Activated CD8-positive, alpha-beta memory T cell treated with anti-CD3 and anti-CD28 coated beads, Interleukin-2, amount 10 ng/mL, durations not matched to agents 7 days and 5 days (primary cell): ENCODE measurements at places on chromosomes 2 and 18. TPM values are rescaled to one million over a fixed set of nuclear protein-coding genes. Genes with fewer than 3 reads are reported as not detected.
A peak's percentile ranks its signal among the peaks of the same experiment; 100 is the strongest.

The KDSR gene
- total RNA-seq = 48.4 TPM

DNA sequence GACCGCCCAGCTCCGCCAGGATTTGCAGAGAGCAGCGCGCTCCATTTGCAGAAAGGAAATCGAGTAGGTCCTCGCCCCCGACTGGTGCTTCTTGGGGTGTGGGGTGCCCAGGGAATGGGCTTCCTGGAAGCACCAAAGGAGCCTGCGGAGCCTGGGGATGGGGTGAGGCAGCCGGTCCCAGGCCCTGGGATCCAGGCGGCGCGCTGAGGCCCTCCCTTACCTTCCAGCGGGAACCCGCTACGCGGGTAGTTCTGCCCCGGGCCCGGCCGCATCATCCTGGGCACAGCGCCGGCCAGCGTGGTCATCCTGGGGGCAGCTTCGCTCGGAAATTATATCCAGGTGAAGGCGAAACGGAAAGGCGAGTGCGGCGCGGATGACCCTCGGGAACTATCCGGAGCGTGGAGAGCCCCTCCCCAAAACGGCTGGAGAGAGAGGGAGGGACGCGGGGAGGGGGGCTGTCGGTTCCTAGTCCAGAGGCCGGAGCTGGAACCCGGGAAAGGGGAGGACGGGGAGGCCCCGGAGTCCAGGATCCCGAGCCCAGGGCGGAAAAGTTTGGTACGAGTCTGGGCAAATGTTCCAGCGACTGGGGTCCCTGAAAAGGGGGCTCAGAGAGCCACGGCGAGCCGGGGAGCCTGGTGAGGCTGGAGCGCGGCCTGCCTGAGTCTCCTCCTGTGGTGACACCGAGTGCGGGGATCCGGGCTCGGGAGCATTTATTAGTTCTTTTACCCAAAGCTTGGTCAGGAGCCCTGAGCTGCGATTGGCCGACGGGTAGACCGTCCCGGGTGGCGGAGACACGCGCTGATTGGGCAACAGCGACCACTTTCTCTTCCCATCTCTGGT, at the start of gene PAX3:
PAX3 (minus strand) TSS at position 688 of the 840 bp plus-strand sequence; CDS start at position 305, 383 bp downstream.
- peaks cover 18% of the 10 kb centered on the region for H3K4me1 ChIP-seq
- peak within 1 kb of the TSS; percentile 21 for H3K27ac ChIP-seq
- DNase-seq = no peak
- peaks cover 96% of the 10 kb centered on the region for H3K27me3 ChIP-seq
- H3K36me3 ChIP-seq = peaks cover 7% of the 10 kb centered on the region
- H3K4me3 ChIP-seq = peak within 1 kb of the TSS; percentile 5

- H3K36me3 ChIP-seq = no peaks in the 10 kb centered on the region
- H3K4me3 ChIP-seq = no peak overlapping the region
- no peaks in the 10 kb centered on the region for H3K4me1 ChIP-seq
- no peak overlapping the region for H3K27ac ChIP-seq
- no peak for DNase-seq
- H3K27me3 ChIP-seq = no peaks in the 10 kb centered on the region
Observed at GRCh38 chr2:150571121-150571520, 83.7 kb upstream of the RND3 start.

- H3K36me3 ChIP-seq = no peaks in the 10 kb centered on the region
- no peak overlapping the region for H3K27ac ChIP-seq
- no peak for DNase-seq
- H3K4me3 ChIP-seq = no peak overlapping the region
Observed at GRCh38 chr18:39660141-39660540, 2094.5 kb upstream of the CELF4 start.

The UGT1A4 gene
- not detected for total RNA-seq
